ENCODE measurements at places on chromosomes 6 and 20.

- no peak overlapping the region for H3K27ac ChIP-seq
- peaks cover 7% of the 10 kb centered on the region for H3K4me1 ChIP-seq
- peaks cover 11% of the 10 kb centered on the region for H3K27me3 ChIP-seq
- H3K4me3 ChIP-seq: no peak overlapping the region
Observed at GRCh38 chr6:30974490-30975252, 8.8 kb upstream of the MUC21 start.

GRCh38 chr6:75345413-75345812, 60.8 kb upstream of the TMEM30A start:
- DNase-seq: no peak
- no peaks in the 10 kb centered on the region for H3K27me3 ChIP-seq
- H3K36me3 ChIP-seq: no peaks in the 10 kb centered on the region
- no peak overlapping the region for H3K4me3 ChIP-seq

DNA sequence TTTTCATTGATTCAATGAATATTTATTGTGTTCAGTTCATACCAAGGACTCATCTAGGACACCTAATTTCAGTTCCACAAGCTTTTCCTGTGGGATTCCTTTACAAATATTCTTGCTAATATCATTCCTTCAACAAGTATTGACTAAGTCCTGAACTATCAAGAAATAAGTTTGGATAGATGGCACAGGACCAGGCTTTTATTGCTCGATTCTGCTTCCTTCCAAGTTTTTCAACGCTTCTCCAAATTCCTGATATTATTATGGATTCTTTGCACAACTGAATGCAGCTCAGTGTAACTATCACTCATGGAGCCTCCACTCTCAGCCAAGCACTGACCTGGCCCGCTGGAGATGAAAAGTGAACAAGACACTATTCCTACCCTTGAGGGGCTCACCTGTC, 32.7 kb upstream of the COL21A1 start:
- DNase-seq: no peak
- H3K36me3 ChIP-seq: no peaks in the 10 kb centered on the region
- no peak overlapping the region for H3K27ac ChIP-seq
- H3K4me1 ChIP-seq: no peaks in the 10 kb centered on the region
- H3K4me3 ChIP-seq: no peak overlapping the region

DNA sequence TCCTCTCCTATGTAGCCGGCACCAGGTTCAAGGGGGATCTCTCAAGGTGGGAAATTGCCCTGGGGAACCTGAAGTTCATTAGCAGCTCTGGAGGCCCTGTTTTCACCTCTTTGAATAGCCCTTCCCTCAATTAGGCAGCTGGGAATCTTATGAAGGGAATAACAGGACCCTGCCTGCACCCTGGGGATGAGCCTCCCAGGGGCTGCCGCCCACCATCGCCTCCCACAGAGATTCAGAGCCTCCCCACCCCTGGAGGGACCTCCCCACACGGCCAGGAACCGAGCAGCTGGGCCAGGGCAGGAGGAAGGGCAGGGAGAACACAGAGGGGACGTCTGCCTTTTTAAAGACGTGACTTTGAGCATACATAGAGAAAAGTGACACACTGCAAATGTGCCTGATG, 4.6 kb upstream of the EEF1A2 start:
- no peak for DNase-seq
- no peaks in the 10 kb centered on the region for H3K36me3 ChIP-seq
- H3K27me3 ChIP-seq: peaks cover 64% of the 10 kb centered on the region

DNA sequence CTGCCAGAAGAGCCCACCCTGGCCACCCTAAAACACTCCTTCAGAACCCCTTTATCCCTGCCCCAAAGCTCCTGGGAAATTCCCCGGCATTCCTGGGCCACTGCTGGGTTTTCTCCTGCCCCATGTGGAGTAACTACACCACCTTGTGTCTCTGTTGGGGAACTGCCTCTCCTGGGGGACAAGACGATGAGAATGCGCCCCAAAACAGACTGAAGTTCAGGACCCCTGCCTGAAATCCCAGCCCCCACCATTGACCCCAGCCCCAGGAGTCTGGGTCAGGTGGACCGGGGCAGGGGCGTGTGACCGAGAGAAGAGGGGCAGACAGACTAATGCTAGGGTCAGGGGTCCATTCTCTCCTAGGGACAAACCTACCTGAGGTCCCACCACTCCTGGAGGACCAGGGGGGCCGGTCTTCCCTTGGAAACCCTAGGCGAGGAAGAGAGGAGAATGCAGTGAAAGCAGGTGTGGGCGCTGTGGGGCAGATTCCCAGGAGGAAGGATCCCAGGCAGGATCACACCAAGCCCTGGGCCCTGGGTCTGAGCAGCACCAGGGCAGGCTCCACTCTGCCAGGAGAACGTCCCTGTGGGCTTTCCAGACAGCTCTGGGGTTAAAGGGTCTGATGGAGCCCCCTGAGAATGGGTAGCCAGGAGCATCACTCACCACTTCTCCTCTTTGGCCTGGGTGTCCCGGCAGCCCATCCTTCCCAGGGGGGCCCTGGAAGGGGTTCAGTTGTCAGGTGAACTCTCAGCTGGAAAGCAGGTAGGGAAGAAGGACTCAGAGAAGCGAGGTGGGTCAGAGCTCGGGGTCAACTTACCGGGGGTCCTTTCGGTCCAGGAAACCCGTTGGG, 19.4 kb downstream of the COL11A2 start:
- DNase-seq: no peak
- no peak overlapping the region for H3K4me3 ChIP-seq
- no peaks in the 10 kb centered on the region for H3K36me3 ChIP-seq
- H3K27me3 ChIP-seq: peaks cover 44% of the 10 kb centered on the region
- H3K27ac ChIP-seq: no peak overlapping the region

DNA sequence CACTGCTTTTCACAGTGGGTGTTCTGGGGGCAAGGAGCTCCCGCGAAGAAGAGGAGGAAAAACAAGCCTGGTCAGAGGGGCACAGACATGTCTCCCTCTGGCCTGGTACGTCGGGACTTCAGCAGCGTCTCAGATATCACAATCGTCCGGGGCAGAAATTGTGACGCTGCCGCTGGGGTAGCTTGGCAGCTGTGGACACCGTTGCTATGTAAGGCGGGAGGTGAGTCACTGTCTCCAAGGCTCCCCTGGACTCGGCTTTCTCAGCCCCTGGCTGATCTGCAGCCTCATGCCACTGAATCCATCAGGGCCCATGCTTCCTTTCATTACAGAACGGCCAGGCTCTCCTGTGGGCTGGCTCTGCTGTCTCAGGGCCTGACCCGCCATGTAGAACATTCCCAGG, 98.7 kb downstream of the SULF2 start:
- no peak overlapping the region for H3K4me3 ChIP-seq
- H3K27me3 ChIP-seq: no peaks in the 10 kb centered on the region
- H3K4me1 ChIP-seq: no peaks in the 10 kb centered on the region
- DNase-seq: no peak
- H3K36me3 ChIP-seq: peaks cover 3% of the 10 kb centered on the region

GRCh38 chr6:14775528-14775927, 470.3 kb upstream of the JARID2 start:
- H3K36me3 ChIP-seq: no peaks in the 10 kb centered on the region
- no peak for DNase-seq
- no peaks in the 10 kb centered on the region for H3K4me1 ChIP-seq
- no peak overlapping the region for H3K27ac ChIP-seq
- H3K4me3 ChIP-seq: no peak overlapping the region

GRCh38 chr6:4135665-4136353, 434 bp upstream of the ECI2 start:
- H3K27me3 ChIP-seq: no peaks in the 10 kb centered on the region
- H3K27ac ChIP-seq: peak overlapping the region; percentile 77
- H3K4me3 ChIP-seq: peak overlapping the region; percentile 82
- 0 out of 2 replicates have a peak, but pooled peaks cover 3% of the 10 kb centered on the region for H3K36me3 ChIP-seq
- DNase-seq: peak; percentile 91
- H3K4me1 ChIP-seq: peaks cover 29% of the 10 kb centered on the region

GRCh38 chr6:170096803-170097504, 193.9 kb downstream of the DLL1 start:
- no peak overlapping the region for H3K27ac ChIP-seq
- H3K36me3 ChIP-seq: no peaks in the 10 kb centered on the region
- H3K4me1 ChIP-seq: no peaks in the 10 kb centered on the region
- no peaks in the 10 kb centered on the region for H3K27me3 ChIP-seq

GRCh38 chr6:160678230-160678629, 14.2 kb upstream of the LPA start:
- no peak for DNase-seq
- no peak overlapping the region for H3K4me3 ChIP-seq
- no peaks in the 10 kb centered on the region for H3K27me3 ChIP-seq
- H3K27ac ChIP-seq: no peak overlapping the region
- no peaks in the 10 kb centered on the region for H3K4me1 ChIP-seq

- H3K4me1 ChIP-seq: no peaks in the 10 kb centered on the region
- H3K4me3 ChIP-seq: no peak overlapping the region
- no peaks in the 10 kb centered on the region for H3K27me3 ChIP-seq
- no peak overlapping the region for H3K27ac ChIP-seq
- DNase-seq: no peak
- no peaks in the 10 kb centered on the region for H3K36me3 ChIP-seq
Observed at GRCh38 chr6:150813319-150813992, 52.0 kb upstream of the MTHFD1L start.

- H3K36me3 ChIP-seq: no peaks in the 10 kb centered on the region
- H3K4me1 ChIP-seq: no peaks in the 10 kb centered on the region
- no peak for DNase-seq
- H3K4me3 ChIP-seq: no peak overlapping the region
- no peaks in the 10 kb centered on the region for H3K27me3 ChIP-seq
- no peak overlapping the region for H3K27ac ChIP-seq
Observed at GRCh38 chr6:120853489-120853888, 480.8 kb downstream of the TBC1D32 start.

DNA sequence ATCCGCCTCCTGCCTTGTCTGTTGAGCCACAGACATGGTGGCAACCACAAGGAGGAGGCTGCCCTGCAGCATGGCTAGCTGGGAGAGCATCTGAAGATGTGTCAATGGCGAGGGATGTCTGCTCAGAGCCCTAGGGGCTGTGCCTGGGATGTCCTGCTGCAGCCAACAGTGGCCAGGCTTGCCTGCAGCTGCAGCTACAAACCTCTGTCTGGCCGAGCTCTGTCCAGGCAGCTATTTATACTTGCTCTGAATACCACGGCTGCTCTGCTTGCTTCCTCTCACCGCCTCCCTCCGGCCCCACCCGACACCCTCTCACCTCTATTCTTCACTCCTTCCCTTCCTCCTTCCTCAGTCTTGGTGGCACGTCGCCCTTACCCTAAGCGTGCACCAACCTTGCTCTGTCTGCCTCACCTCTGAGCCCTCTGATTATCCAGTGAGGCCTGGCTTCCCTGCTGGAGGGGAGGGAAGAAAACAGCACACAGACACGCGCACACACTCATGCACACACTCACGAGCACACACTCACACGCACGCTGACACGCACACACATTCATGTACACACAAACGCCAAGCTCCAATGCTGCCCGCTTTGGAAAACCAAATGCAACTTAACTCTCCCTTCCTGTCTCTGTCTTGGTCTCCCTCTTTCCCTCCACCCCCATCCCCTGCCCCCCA, at the start of gene ANGPT4:
Gene ANGPT4, minus strand, starts transcription at position 210 of the 675 bp plus-strand sequence. Its CDS starts 120 bp downstream, at position 90.
- no peaks in the 10 kb centered on the region for H3K4me1 ChIP-seq
- peaks cover 14% of the 10 kb centered on the region for H3K27me3 ChIP-seq
- no peaks in the 10 kb centered on the region for H3K36me3 ChIP-seq
- H3K4me3 ChIP-seq: no peak within 1 kb of the TSS

DNA sequence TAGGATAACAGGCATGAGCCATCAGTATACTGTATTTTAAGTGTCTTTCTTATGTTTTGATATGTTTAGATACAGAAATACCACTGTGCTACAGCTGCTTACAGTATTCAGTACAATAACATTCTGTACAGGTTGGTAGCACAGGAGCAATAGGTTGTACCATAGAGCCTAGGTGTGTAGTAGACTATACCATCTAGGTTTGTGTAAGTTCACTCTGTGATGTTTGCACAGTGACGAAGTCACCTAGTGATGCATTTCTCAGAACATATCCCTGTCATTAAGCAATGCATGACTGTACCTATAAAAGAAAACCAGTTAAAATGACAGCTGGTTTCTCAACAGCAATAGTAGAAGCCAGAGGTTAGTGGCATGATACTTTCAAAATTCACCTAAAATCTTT, 3.0 kb upstream of the ZBTB24 start:
- H3K27ac ChIP-seq: no peak overlapping the region
- no peaks in the 10 kb centered on the region for H3K27me3 ChIP-seq
- H3K36me3 ChIP-seq: peaks cover 3% of the 10 kb centered on the region
- H3K4me3 ChIP-seq: no peak overlapping the region

Data from MM.1S (cell line).